AG08395 (cell line): ENCODE measurements at places on chromosomes 5 and 9.

DNA sequence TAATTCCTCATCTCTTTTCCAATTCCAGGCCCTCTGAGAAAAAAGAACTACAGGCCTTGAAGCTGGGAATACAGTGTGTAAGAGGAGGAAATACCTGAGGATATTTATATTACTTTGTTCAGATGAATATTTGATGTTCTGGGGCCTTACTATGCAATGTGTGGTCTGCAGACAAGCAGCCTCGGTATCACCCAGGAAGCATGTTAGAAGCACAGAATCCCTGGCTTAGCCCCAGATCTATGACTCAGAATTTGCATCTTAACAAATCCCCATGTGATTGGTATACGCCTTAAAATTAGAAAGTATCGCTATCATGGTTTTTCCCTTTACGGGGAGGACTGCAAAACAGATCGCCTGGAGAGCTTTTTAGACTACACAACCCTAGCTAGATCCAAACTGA lies 121.0 kb downstream of the JAKMIP2 start:
- DNase-seq, result no peak

DNA sequence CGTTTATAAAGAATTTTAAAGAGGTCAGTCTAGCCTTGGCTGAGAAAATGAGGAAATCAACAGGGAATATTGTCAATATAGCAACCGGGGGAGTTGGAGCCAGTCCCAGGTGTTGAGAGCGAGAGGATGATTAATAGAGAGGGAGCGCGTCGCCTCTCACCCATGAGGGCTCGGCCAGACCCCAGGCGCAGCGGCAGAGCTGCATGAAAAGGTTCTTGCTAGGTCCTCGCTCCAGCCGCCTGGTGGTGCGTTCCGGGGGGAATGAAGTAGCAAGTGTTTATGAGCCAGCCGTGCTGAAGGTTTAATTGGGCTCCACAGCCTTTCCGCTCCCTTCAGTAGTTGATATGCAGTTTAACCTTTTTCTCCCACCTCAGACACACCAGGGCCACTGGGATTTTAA lies 167.3 kb upstream of the IRX1 start:
- no peak for DNase-seq

DNA sequence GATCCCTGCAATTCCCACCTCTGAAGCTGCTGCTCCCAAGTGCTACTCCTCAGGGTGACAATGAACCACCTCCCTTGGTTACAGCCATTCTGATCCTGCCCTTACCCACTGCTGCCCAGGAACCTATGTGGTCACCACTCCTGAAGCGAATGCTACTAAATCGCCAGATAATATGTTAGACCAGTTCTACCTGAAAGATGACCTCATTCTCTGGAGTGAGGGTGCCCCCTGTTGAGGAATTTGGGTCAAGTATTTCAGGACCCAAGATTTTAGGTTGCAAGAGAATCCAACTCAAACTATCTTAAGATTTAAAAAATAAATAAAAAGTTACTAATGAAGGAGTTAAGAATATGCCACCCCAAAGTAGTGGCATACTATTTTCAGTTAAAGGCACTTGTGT lies 5.8 kb upstream of the SNAPC3 start:
- DNase-seq, result peak; percentile 47

DNA sequence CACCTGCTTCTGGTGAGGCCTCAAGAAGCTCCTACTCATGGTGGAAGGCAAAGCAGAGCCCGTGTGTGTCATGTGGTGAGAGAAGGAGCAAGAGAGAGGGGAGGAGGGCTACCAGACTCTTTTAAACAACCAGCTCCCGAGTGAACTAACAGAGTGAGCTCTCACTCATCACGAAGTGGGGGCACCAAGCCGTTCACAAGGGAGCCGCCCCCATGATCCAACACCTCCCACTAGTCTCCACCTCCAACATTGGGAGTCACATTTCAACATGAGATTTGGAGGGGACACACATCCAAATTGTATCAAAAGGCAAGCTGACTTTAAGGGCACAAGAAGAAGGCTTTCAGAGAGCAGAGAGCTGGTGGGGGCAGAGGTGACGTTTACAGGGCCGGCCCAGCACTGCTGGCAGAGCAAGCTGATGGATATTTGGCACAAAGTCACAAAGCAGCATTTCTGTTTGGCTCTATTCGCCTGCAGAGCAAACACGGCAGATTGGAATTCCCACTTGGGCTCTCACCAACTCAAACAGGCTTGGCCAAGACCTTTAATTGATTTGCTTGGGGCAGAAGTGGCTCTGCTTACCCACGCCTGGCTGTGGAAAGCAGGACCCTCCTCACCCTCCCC lies 20.0 kb downstream of the PITX1 start:
- DNase-seq, result peak; percentile 25

GRCh38 chr9:15509931-15510788 lies 610 bp downstream of the PSIP1 start:
- DNase-seq, result peak; percentile 45
